ENCODE measurements at places on chromosomes 6 and 20. TPM values are rescaled to one million over a fixed set of nuclear protein-coding genes. Genes with fewer than 3 reads are reported as not detected.

The PREX1 gene
- 235 TPM for total RNA-seq

The KHDRBS2 gene
- 19.7 TPM for total RNA-seq

The ROMO1 gene
- 103 TPM for total RNA-seq

The HLA-DOB gene
- not detected for total RNA-seq
